ENCODE measurements at places on chromosomes 13 and 19.

DNA sequence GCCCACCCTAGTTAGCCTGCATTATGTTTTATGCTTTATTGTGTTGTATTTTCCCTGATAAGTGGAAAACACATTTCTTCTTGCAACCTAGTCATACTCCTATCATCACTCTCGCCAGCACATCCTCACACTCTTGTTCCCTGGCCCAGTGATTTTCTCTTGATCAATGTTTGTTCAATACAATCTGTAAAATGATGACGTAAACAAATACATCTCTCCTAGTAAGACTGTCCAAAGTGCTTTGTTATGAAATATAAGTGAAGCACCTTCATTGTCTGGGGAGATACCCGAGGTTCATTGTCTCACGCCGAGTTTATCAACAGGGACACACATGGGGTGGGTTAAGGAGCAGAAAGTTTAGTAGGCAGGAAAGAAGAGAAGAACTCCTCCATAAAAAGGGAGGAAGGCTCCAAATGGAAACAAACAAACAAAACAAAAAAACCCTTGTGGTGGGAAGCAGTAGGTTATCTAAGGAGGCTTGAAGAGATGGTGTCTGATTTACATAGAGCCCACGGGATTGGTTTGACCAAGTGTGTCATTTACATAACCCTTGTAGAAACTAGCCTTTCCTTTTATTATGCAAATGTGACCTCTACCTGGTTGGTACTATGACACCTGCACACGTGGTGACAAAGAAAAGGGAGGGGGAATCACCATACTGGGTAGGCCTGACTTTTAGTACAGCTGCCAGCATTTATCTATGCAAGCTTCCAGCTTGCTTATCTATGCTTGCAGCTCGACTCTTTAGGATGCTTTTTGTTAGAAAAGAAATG is 1317.9 kb upstream of the SPRY2 start:
- DNase-seq, result no peak

- DNase-seq, result no peak
Observed at GRCh38 chr19:51271067-51271466, 20.2 kb downstream of the SIGLECL1 start.

- no peak for DNase-seq
Observed at GRCh38 chr13:98495627-98496478, 81.1 kb downstream of the STK24 start.

DNA sequence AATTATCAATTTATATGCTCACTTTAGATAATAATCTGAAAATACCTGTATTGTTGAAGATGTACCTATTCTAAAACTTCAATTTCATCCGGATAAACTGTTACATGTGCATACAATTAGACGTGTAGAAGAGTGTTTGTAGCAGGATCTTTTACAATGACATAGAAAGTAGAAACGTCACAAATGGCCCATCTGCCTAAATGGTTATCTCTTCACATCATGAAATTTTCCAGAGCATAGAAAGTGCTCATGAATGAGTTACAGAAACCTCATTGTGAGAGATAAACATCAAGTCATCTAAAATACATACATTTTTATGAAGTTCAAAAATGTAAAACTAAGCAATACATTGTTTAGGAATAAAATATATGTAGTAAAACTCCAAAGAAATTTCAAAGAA is 607.4 kb downstream of the GPC6 start:
- DNase-seq, result no peak

DNA sequence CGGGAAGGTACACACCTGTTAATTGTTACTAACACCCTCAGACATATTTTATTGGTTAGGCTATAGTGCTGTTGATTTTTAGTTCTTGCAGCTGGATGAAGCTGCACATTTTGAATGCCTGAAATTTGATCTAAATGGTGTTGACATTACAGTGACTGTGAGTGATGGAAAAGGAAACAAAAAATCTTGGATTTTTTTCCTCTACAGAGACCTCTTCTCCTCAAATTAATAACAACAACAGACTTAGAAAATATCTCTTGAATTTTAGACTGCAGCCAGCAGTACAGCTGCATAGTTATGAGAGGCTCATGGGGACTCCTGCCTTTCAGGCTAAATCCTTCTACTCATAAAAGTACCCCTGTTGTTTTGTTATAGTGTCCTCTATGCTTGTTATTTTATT is 500.5 kb upstream of the SPRY2 start:
- no peak for DNase-seq

DNA sequence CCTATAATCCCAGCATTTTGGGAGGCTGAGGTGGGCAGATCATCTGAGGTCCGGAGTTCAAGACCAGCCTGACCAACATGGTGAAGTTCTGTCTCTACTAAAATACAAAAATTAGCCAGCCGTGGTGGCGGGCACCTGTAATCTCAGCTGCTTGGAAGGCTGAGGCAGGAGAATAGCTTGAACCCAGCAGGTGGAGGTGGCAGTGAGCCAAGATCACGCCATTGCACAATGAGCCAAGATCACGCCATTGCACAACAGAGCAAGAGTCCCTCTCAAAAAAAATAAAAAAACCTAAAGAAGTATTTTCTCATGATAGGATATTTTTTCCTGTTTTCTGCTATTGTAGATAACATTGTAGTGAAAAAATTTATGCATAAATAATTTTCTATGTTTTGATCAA is 13.3 kb downstream of the IFT88 start:
- no peak for DNase-seq

DNA sequence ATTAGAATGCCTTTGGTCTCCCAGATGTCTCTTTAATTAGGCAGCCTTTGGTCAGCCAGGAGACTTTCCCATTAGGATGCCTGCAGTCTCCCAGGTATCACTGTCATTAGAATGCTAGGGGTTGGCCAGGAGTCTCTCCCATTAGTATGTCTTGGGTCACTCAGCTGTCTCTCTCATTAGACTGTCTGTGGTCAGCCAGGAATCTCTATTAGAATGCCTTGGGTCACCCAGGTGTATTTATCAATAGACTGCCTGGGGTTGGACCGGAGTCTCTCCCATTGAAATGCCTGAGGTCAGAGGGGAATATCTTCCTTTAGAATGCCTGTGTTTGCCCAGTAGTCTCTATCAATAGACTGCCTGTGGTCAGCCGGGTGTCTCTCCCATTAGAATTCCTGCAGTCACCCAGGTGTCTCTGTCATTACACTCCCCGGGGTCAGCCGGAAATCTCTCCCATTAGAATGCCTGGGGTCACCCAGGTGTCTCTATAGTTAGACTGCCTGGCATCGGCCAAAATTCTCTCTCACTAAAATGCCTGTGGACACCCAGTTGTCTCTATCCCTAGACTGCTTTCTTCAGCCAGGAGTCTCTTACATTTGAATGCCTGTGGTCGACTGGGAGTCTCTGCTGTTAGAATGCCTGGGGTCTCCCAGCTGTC is 1460.3 kb downstream of the UQCRFS1 start:
- no peak for DNase-seq

GRCh38 chr13:43223216-43223615 is 199.8 kb downstream of the DNAJC15 start:
- no peak for DNase-seq

- no peak for DNase-seq
Observed at GRCh38 chr13:20375871-20376270, 143.8 kb upstream of the GJB6 start.

GRCh38 chr13:33003458-33004019 is 12.7 kb upstream of the KL start:
- DNase-seq, result no peak

- DNase-seq, result no peak
Observed at GRCh38 chr13:46035066-46035465, 17.5 kb downstream of the ZC3H13 start.

GRCh38 chr19:2478756-2479555 is 3.0 kb downstream of the GADD45B start:
- DNase-seq, result no peak

DNA sequence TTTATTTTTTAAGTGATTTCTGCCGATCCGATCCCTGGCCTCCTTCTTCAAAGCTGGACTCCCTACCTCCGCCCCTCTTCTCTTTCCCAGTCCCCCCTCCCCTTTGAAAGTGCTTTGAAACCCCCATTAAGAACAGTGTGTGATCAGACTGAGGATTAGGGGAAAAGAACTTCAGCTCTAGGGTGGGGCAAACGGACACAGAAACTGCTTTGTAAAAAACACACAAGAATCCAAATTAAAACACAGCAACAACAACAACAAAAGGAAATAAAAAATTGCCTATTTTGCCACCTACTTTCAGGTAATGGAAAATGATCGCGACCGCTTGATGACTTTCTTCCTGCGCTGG is 1.4 kb downstream of the SPRY2 start:
- DNase-seq, result no peak

DNA sequence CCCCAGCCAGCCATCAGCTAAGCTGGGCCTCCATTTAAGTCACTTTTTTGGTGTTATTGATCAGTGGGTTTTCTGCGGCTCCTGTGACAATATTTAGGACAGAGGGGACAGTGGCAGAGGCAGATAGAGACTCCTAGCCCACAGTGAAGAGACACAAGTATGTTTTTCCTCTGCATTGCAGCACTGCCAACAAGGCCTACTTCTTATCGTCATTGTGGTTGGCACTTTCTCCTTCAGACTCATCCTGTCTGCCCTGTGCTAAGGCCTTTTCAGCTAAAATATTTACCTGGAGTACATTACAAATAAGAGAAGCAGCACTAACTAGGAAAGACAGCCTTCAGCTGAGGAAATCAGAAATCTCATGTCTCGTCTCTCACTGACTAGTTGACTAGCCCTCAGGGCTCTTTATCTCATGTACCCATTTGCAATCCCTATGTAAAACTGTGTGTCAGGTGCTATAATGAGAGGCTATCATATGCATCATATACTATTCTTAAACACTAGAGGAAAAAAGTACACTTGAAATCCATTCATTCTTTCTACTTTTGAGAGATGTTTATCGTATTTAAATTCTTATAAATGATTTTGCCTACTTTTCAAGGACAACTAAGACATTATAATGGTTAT is 62.2 kb downstream of the ZAR1L start:
- no peak for DNase-seq

DNA sequence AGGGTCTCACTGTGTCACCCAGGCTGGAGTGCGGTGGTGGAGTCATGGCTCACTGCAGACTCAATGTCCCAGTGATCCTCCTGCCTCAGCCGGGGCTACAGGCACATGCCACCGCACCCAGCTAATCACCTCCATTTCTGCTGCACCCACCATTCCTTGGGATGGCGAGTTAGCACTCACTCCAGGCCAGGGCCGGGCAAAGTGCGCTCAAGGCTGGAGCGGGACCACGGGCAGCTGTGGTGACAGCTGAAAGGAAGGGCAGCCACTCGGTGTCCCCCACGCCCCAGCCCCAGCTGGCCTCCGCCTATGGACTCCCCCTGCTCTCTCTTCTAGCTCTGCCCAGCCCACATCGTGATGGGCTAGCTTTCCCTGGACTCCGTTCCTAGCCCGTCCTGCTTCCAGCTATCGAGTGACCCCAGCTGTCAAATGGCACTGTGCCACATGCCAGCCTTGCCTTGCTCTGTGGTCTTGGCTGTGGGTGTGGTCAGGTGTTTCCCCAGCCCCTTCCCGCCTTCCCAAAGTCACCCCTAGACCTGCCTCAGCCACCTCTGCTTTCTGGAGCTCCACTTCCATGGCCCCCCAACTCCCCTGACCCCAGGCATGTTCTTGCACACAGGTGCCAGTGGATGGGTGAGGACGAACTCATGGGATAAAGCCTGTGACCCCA is 4.1 kb downstream of the MICOS13 start:
- no peak for DNase-seq

DNA sequence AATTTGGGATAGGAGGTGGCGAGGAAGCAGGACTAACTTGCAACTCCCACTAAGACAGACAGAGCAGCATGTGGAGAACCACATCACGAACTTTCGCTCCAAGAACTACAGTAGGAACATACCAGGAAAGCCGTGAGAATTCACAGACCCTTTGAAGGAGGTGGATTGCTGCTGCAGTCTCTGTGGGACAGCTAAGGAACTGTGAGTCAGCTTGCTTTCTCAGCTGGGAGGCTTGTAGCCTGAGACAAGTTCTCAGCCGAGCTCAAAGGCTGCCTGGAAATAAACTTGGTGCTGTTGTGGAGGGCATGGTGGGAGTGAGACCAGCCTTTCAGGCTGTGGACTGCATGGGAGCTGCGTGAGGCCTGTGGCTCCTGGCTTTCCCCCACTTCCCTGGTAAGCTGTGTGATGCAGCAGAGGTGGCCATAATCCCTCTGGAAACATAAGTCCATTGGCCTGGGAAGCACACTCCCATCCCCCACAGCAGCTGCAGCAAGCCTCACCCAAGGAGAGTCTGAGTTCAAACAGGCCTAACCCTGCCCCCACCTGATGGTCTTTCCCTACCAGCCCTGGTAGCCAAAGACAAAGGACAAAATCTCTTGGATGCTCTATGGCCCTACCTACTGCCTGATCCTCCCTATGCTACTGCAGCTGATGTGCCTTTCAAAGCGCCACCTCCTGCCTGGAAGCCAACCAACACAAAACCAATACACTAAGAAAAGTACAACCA is 441.1 kb upstream of the HTR2A start:
- no peak for DNase-seq

DNA sequence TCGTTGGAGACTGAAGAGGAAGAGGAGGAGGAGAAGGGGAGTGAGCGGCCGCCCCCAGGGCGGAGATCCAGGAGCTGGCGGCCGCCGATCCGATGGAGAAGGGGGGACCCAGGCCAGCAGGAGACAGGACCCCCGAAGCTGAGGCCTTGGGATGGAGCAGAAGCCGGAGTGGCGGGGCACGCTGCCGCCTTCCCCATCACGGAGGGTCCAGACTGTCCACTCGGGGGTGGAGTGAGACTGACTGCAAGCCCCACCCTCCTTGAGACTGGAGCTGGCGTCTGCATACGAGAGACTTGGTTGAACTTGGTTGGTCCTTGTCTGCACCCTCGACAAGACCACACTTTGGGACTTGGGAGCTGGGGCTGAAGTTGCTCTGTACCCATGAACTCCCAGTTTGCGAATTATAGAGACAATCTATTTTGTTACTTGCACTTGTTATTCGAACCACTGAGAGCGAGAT is 1.8 kb downstream of the GADD45B start:
- DNase-seq, result no peak

GRCh38 chr19:51018745-51019543 is 565 bp downstream of the KLK10 start:
- DNase-seq, result no peak

GRCh38 chr13:38657191-38657590 is 29.7 kb upstream of the FREM2 start:
- DNase-seq, result no peak

- DNase-seq, result no peak
Observed at GRCh38 chr19:8204961-8205360, 4.2 kb upstream of the CERS4 start.

GRCh38 chr19:15354566-15355296 is 22.4 kb upstream of the BRD4 start:
- no peak for DNase-seq

DNA sequence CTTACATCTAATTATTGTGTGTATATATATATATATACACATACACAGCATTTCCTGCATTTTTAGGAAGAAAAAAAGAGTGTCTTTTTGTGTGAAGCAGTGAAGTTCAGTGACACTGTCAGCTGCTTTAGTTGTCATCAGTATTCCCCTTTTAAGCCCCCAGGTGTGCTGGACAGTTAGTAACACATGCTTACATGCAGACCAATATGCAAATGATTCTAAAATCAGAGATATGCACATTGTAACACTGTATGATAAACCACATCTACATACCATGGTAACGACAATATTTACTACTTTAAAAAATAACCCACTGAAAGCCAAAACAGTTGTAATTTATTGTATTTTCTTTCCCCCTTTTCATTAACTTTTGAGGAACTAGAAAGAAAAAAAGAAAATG is 16.8 kb downstream of the LHFPL6 start:
- no peak for DNase-seq

All from NCI-H1048 (cell line).